RCC 7860 (cell line): ENCODE measurements at places on chromosomes 2 and 18.

- DNase-seq, result no peak
These were observed 1380.1 kb downstream of the SUCLG1 start for GRCh38 chr2:83079007-83079406.

- no peak for DNase-seq
These were observed 21.0 kb downstream of the INPP4A start for GRCh38 chr2:98465456-98466226.

GRCh38 chr2:8495189-8495989, 186.5 kb upstream of the ID2 start:
- DNase-seq, result no peak

GRCh38 chr18:45275367-45276113, 339.7 kb upstream of the SLC14A2 start:
- DNase-seq, result peak; percentile 10

- DNase-seq, result no peak
These were observed 18.4 kb downstream of the VSNL1 start for GRCh38 chr2:17558878-17559277.

- DNase-seq, result peak; percentile 19
These were observed 157.8 kb downstream of the SMAD2 start for GRCh38 chr18:47772374-47773248.

DNA sequence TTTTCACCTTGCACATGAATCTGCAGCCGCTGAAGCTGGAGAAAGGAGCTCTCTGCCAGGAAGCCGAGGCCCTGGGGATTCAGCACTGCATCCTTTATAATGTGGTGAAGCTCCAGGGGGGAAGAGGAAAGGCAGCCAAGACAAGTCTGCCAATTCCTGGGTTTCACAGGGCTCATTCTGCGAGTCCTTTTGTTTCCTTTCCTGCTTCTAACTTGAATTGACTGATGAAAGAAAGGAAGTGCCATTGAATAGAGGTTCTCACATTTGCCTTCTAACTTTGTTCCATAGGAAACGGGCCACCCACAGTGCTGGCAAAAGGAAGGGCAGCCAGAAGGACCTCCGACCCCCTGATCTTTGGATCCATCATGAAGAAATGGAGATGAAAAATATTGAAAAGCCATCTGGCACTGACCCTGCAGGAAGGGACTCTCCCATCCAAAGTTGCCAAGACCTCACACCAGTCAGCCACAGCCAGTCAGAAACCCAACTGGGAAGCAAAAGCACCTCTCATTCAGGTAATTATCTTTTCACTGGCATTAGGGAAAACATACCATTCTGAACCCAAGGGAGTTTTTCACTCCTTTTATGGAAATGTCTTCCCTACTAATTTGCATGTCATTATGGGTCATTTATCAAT, 765.4 kb downstream of the MBD2 start:
- DNase-seq, result no peak

- DNase-seq, result peak; percentile 100
These were observed 279.7 kb upstream of the FIGN start for GRCh38 chr2:164015328-164016123.

GRCh38 chr2:230408244-230408842, 7.7 kb upstream of the SP100 start:
- no peak for DNase-seq

GRCh38 chr2:171365232-171365631, 68.6 kb downstream of the METTL8 start:
- peak; percentile 22 for DNase-seq
